ENCODE measurements at places on chromosomes 2 and 18.

- no peak for DNase-seq
Observed at GRCh38 chr2:226943862-226944620, 108.2 kb downstream of the RHBDD1 start.

DNA sequence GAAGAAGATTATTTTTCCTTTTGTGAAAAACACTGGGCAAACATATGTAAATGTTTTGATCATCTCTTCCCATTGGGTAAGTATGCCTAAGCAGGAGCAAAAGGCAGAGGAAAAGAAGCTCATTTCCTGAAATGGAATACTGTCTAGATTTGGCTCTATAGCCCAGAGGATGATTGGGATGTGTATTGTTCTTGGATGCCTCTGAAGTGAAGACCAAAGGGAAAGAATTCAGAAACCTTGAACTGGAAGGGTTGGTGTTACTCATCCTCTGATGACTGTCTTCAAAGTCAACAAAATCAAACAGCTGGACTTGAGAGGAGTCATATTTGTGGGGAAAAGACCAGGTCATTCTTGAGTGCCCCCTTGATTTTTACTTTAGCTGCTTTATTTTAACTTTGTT is 112.6 kb upstream of the NT5C1B start:
- DNase-seq, result no peak

DNA sequence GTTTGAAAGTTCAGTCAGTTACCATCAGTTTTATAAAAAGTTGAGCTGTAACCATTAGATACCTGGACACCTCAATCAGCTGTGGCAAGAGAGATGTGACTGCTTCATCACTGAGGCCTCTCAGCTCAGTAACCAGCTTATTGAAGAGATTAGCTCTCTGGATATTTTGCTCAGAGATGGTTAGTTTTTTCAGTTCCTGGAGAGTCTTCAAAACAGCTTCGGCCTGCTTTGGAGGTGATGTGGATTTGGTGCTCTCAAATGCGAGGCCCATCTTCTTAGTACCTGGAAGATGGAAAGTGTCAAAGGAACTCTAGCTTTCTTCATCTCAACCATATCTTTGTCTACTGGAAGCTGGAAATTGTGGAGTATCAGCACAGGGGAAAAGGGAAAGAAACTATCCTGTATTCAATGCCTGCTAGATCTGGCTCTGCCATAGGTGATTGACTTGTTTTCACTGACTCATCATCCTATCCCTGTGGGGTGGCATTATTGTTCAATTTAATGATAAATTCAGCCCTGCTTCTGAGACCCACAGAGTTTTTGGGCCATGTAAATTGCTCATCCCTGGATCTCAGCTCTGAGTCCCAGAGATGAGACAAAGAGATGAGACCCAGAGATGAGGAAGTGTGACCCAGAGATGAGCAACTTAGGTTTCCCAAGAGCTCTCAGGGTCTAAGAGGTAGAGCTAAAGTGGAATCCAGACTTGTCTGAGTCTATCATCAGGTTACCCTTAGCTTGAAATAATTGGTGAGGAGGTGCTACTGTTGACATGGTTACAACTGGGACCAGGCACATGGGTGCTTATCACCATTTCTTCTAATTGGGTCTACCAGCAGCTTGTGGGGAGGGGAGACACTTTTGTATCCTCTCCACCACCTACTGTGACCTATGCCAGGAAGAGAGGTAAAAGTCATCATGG is 10.4 kb downstream of the APOB start:
- no peak for DNase-seq

DNA sequence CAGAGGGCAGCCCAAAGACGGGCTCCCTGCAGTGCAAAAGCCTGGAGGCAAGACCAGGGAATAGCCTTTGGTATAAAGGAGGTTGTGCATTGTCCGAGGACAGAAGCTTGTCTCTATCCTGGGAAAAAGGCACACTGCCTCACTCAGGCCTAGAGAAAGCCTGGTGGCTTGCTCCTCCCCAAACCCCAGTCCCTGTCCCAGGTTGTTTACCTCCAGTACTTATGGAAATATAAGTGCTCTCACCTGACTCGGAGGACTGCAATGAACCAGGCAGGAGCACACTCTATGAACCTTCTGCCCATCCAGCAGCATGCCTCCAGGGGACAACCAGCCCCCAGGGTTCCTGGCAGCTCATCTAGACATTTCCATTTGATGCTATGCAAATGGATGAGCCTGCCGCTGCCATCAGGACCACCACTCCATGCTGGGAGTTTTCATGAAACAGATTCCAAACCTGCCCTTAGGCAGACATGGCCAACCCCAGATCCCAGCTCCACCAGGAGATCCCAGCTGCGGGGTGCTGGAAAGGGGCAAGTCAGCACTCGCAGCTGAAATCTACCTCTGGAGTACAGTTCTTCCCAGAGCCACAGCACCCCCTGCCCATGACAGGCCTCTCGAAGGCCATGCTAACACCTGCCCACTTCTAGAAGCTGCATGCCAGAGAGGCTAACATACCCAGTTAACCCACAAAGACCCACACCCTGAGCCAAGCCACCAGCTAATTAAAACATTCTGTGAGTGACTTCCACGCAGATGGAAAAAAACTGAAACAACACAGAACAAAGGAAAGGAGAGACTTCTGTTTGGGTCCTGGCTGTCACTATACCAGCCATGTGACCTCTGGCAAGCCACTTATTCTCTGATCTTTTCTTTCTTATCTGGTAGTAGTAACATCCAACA is 101.7 kb downstream of the TTC32 start:
- DNase-seq, result no peak

- DNase-seq, result no peak
Observed at GRCh38 chr2:79977792-79978191, 326.8 kb downstream of the LRRTM1 start.

- DNase-seq, result no peak
Observed at GRCh38 chr2:5736886-5737285, 44.7 kb downstream of the SOX11 start.

DNA sequence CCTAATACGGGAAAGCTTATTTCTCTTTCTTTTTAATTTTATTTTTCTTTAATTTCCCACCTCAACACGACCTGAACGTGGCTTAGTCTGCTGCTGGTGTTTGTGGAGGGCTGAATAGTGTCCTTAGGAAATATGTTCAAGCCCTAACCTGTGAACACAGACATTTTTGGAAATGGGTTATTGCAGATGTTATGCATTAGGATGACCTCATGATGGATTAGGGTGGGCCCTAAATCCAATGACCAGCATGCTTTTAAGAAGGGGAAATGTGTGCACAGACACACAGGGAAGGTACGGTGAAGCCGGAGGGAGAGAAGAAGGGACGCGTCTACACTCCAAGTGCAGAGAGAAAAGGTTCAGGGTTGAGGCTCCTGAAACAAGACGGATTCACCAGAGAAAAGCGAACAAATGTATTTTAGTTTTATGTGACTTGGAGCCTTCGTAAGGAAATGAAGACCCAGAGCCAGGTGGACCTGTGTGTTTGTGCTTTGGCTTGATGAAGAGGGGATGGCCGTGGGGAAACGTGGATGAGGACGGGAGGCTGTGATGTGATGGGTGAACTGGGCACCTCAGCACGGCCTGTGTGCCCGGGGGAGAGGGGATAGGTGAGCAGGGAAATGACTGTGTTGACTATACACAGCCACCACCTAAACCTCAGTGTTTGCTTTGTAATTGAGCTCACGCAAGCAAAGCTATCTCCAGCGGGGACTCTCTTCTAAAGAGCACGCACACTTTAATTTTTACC is 37.5 kb downstream of the RTP5 start:
- no peak for DNase-seq

GRCh38 chr2:163312713-163313112 is 423.1 kb downstream of the FIGN start:
- peak; percentile 67 for DNase-seq

DNA sequence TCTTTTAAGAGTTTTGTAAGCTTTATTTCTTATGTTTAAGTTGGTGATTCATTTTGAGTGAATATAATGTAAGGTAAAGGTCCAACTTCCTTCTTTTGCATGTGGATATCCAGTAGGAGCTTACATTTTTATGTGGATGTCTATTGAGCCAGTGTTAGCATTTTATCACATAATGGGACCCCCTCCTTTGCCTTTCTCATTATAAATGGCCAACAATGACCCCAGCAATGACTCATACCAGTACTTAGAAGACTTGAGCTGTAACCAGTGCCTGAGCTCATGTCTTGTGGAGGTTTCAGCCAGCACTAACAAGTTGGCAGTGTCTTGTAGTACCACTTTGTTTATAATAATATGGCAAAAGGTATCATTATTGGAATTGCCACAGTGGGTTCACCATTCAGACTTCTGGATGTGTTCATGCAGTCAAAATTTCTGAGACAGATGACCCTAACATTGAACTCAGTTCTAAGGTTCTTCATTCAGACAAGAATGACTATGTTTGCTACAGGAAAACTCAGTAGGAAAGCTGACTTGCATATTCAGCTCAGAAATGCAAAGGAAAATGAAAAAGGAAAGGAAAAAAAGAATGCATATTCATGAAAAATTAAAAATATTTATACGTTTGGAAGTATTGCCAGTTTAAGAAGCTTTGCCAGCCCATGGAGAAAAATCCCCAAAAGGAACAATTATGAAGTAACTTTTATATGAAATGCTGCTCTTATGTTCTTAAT is 41.0 kb downstream of the CDKL4 start:
- DNase-seq, result no peak

DNA sequence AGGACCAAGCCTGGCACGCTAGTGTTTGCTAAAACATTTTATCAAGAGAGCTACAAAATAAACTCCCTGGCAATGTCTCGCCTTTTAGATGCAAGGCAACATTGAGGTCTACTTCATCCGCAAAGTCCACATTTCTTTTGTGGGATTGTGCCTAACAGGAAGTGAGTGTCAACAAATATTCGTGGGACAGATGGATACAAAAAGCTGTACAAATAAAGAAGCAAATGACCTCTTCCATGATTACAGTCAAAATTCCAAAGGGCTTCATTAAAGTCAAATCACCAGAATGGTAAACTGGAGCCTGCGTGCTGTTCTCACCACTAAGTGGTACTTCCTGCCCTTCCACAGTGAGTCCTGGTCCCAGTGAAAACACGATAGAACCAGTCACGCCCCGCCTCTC is 40.4 kb downstream of the L3MBTL4 start:
- no peak for DNase-seq

GRCh38 chr2:98465456-98466226 is 21.0 kb downstream of the INPP4A start:
- DNase-seq, result no peak

- DNase-seq, result no peak
Observed at GRCh38 chr2:229363185-229363814, 92.2 kb upstream of the PID1 start.

GRCh38 chr2:170974304-170974993 is 45.4 kb downstream of the GORASP2 start:
- peak; percentile 23 for DNase-seq

DNA sequence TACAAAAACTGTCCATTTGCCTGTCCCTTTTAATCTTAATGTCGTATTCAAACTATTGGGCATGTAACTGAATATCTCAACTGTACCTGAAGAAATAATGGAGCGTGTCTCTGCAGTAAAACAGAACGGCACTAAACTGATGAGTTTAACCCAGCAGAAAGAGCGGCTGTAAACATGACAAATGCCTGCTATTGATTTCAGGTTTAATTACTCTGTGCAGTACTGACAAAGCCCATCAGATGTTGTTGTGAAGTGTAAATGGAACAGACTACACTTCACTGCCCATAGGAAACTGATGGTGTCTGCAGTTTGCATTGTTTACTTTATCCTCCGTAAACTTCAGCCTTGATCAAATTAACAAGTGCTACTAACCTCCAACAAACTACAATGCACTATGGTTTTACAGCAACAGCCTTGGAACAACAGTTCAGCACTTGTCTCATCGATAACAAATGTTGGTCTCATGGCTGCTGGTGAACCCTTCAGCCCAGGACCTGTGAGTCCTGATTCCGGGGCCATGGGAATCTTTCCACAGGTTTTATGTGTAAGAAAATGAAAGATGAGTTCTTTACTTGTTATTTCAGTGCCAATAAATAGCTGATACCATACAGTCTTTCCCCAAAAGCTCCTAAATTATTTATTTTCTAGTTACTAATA is 316.5 kb downstream of the CCDC178 start:
- DNase-seq, result no peak

DNA sequence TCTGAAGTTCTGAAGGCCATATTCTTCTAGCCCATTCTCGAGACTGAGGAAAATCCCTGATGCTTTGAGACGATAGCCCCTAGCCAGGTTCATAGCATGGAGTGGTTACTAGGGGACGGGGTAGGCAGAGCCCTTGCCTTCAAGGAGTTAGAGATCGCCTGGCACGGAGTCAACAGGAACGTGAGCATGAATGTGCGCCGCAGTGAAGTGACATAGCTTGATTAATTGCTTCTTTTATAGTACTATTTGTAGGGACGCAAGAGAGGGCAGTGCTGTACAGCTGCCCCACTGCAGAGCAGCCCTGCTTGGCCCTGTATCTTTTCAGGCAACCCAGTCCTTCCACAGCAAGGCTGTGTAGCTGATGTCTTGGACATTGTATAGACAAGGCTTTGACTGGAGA is 26.2 kb downstream of the HRH4 start:
- no peak for DNase-seq

DNA sequence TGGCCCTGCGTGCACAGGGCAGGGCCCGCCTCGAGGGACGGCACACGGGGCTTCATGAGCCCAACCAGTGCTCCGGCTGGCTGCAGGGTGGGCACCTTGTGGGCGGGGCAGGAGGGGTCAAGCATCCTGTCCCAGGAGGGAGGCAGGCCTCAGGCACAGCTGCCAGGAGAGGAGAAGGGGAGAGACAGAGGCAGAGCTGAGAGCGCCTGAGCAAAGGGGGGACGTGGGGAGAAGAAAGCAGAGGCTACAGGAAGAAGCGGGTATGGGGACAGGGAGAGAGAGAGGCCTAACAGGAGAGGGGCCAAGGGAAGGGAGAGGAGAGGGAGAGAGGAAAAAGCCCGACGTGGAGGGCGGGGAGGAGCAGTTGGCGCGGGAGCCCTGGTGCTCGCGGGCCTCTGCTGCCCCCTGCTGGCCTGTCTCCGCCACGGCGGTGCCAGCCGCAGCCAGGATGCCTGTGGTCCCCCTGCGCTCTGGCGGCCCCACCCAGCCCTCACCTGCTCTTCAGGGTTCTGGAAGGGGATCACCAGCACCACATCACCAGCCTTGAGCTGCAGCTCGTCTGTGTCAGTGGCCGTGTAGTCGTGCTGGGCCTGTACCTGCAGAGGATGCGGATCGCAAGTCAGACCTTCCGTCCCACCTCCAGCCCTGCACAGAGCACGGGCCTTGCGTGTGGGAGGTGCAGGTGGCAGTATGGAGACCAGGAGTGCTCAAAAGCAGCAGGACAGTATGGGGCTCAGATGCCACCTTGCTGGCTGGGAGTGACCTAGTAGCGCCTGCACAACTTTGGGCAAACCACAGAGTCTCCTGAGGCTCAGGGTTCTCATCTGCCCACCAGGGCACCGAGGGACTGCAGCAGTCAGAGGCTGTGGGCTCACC is 56.8 kb downstream of the BIN1 start:
- peak; percentile 31 for DNase-seq

- DNase-seq, result no peak
Observed at GRCh38 chr2:109507828-109508227, 105.9 kb downstream of the SEPTIN10 start.
